Activated naive CD4-positive, alpha-beta T cell treated with Interleukin-2 at 50 U/mL for 16 hours (primary cell): ENCODE measurements at places on chromosomes 1 and 21.

DNA sequence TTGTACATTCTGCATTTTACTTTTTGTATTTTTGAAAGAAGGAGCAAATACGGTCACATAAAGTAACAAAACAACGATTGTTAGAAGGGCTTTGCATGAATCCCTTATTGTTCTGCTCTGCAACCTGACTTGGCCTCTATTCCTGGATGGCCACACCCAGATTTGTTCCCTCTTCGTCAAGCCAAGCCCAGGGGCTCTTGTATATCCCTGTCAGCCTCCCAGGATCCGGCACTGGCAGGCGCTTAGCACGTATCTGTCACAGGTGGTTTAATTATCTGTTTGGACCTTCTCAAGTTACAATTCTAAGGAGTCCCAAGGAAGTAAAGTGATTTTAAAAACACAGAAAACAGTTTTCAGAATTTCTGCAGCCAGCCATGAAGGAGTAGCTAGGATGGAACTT lies 28.0 kb downstream of the CRYAA start:
- no peak for DNase-seq

- no peak for DNase-seq
These were observed 93.9 kb downstream of the KIF1B start for GRCh38 chr1:10304295-10304694.

GRCh38 chr1:166164995-166165660 lies 1.7 kb downstream of the FAM78B start:
- no peak for DNase-seq

GRCh38 chr1:6445062-6445763 lies 20.6 kb downstream of the ESPN start:
- peak; percentile 62 for DNase-seq

DNA sequence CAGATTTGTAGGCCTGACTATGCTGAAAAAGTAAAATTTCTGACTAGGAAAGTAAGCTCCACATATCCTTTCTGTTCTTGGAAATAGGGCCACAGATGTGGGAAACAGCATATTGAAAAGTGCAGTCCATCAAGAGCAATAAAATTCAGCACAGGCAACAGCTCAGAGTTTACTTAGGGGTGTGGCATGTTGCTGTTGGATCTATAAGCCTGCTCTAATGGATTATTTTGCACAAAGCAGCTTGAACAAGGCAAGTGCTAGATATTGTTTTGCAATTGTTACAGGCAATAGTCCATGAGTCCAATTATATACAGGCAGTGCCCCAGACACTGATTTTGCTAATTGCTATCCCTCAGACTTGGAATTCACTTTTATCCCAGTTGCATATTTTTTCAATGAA lies 289.8 kb upstream of the SNX7 start:
- no peak for DNase-seq

DNA sequence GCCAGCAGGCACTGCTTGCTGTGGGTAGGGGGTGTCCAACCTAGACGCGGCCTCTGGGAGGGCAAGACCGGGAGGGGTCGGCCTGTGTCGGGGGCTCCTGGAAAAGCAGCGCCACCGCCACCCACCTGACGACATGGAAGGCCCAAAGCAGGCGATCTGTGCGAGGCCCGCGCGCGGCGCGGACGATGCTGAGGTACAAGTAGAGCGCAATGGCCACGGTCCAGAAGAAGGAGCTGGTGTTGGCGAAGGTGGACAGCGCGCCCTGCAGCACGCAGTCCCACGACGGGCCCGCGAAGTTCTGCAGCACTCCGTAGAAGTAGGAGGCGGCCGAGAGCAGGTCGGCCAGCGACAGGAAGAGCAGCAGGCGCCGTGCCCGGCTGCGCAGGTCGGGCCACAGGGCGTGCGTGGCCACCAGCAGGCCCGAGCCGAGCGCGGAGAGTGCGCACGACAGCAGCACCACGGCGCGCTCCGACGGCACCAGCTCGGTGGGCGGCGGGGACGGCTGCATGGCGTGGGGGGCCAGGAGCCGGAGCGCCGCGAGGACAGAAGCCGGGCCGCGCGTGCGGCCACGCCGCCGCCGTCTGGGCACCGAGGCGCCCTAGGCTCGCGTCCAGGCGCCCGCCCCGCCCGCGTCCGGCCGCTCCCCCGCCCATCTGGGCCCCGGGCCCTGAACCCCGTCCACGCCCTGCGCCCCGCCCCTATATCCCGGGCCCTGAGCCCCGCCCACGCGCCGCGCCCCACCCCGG lies at the start of gene GPR157:
GPR157 (minus strand) TSS at position 583 of the 746 bp plus-strand sequence; CDS start at position 508, 75 bp downstream.
- DNase-seq, result peak; percentile 75

GRCh38 chr1:116997066-116997465 lies 4.5 kb upstream of the CD101 start:
- no peak for DNase-seq

GRCh38 chr1:100643471-100644196 lies 75.9 kb upstream of the VCAM1 start:
- DNase-seq, result no peak

- no peak for DNase-seq
These were observed 3.1 kb downstream of the KCNK1 start for GRCh38 chr1:233617025-233617424.

- peak; percentile 19 for DNase-seq
These were observed 6.0 kb downstream of the FCRLB start for GRCh38 chr1:161727256-161727924.
